ENCODE measurements at places on chromosomes 7 and 10.

- no peak for DNase-seq
Measured at GRCh38 chr10:21171197-21171935, 274.3 kb upstream of the NEBL start.

DNA sequence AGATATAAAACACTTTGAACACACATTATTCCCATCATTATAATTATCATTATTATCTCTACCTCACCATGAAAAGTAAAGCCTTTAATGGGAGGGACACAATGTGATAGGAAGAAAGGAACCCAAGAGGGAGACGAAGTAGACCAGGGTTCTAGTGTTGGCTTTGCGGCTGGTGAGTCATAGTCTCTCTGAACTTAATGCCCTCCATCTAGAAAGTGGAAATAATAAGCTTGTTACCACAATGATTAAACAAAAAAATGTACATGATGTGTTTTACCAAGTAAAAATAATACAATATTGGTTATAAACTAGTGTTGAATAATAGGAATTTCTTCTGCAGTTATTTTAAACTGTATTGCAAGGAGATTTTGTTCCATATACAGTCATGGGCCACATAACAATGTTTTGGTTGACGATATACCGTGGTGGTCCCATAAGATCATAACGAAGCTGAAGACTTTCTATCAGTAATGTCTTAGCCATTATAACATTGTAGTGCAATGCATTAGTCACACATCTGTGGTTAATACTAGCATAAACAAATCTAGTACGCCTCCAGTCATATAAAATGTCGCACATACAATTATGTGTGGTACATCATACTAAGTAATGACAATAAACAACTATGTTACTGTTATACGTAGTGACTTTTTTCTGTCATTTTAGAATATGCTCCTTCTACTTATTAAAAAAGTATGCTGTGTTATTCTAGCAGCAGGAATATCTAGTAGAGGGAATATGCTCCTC, 450.6 kb upstream of the SORCS1 start:
- DNase-seq, result no peak

DNA sequence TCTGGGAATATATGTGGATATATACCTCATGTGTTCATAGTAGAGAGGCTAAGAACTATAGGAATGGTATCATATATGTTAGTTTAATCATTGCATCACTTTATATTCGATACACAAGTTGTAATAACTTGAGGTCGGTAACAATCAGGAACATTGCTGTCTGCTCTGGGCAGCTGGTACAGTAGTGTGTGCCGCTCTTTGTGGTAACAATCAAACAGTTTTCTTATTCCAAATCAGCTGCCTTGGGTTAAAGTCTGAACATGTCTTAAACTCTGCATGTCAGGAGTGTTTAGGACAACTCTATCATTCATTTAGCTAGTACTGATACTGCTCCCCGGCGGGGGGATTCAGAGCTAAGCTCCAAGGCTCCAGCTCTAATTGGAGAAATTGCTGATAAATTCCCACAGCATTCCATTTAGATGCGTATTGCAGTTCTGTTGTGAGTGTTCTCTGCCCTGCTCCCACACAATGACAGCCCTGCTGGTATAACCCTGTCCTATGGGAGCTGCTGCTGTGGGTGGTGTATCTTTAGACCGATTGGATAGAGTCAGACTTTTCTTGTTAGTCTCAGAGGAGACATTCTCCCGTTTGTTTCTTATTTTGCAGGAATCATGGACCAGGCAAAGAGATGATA, 707.5 kb upstream of the FZD8 start:
- DNase-seq, result peak; percentile 87

GRCh38 chr7:134444198-134444960, 14.5 kb downstream of the AKR1B1 start:
- DNase-seq, result no peak

GRCh38 chr7:123120286-123120685, 79.5 kb downstream of the SLC13A1 start:
- no peak for DNase-seq

- DNase-seq, result peak; percentile 90
Measured at GRCh38 chr10:110495731-110496552, 1.8 kb upstream of the DUSP5 start.

Measured in skeletal muscle cell (primary cell).